ENCODE measurements at places on chromosomes 1 and 21. TPM values are rescaled to one million over a fixed set of nuclear protein-coding genes. Genes with fewer than 3 reads are reported as not detected.

ESPN gene
- total RNA-seq = 0.68 TPM

LUZP1 gene
- 51.9 TPM for total RNA-seq

SERTAD4 gene
- total RNA-seq = 1.1 TPM

KRTAP10-2 gene
- not detected for total RNA-seq

PAQR7 gene
- 9.0 TPM for total RNA-seq

KRTAP7-1 gene
- not detected for total RNA-seq

KRTAP19-7 gene
- not detected for total RNA-seq

DPT gene
- not detected for total RNA-seq

GBP2 gene
- 65.9 TPM for total RNA-seq

TIAM1 gene
- total RNA-seq = 0.85 TPM

OR2T29 gene
- total RNA-seq = not detected

CNKSR1 gene
- total RNA-seq = not detected

ALX3 gene
- not detected for total RNA-seq

GBP4 gene
- 13.9 TPM for total RNA-seq

PPOX gene
- total RNA-seq = 14.9 TPM

PTAFR gene
- 0.17 TPM for total RNA-seq

NBPF11 gene
- 5.1 TPM for total RNA-seq

AVPR1B gene
- total RNA-seq = 0.05 TPM

CD5L gene
- total RNA-seq = not detected

S100A2 gene
- 0.51 TPM for total RNA-seq

RGS8 gene
- not detected for total RNA-seq

ETV3L gene
- not detected for total RNA-seq

IL19 gene
- total RNA-seq = not detected

GPATCH3 gene
- total RNA-seq = 11.2 TPM

CACNA1E gene
- total RNA-seq = not detected

GADD45A gene
- 34.9 TPM for total RNA-seq

OR2M3 gene
- not detected for total RNA-seq

MROH9 gene
- not detected for total RNA-seq

CFHR4 gene
- total RNA-seq = not detected

SLC25A33 gene
- 6.3 TPM for total RNA-seq

NOTCH2 gene
- total RNA-seq = 12.8 TPM

LCE1E gene
- total RNA-seq = not detected

ADAM30 gene
- not detected for total RNA-seq

CLEC20A gene
- total RNA-seq = 0.09 TPM

RNF220 gene
- 90.4 TPM for total RNA-seq

RWDD3 gene
- total RNA-seq = 18.0 TPM

Measured in dermis blood vessel endothelial cell (primary cell).